GM12864 (cell line): ENCODE measurements at places on chromosomes 1 and 21.

GRCh38 chr1:232344791-232345399, 285.0 kb downstream of the SIPA1L2 start:
- DNase-seq = no peak

DNA sequence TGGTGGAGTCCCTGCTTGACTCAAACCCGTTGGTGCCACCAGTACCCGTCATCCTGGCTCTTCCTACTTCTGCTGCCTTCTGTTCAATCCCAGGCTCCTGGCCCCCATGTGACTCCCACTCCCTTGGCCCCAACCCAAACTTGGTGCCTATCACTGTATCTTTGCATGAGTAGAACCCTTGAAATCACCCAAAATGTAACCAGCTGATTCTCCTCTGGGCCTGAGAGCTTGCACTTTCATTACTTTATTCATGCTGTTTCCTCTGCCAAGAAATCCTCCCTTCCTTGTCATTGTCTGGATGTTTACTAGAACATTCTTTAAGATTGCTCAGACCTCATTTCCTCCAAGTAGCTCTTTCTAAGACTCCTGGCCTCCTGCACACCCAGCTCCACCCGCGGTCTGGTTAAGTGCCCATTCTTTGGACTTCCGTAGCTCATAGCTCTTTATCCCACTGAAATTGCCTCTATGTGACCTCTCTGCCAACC, 15.7 kb downstream of the PTAFR start:
- no peak for DNase-seq

DNA sequence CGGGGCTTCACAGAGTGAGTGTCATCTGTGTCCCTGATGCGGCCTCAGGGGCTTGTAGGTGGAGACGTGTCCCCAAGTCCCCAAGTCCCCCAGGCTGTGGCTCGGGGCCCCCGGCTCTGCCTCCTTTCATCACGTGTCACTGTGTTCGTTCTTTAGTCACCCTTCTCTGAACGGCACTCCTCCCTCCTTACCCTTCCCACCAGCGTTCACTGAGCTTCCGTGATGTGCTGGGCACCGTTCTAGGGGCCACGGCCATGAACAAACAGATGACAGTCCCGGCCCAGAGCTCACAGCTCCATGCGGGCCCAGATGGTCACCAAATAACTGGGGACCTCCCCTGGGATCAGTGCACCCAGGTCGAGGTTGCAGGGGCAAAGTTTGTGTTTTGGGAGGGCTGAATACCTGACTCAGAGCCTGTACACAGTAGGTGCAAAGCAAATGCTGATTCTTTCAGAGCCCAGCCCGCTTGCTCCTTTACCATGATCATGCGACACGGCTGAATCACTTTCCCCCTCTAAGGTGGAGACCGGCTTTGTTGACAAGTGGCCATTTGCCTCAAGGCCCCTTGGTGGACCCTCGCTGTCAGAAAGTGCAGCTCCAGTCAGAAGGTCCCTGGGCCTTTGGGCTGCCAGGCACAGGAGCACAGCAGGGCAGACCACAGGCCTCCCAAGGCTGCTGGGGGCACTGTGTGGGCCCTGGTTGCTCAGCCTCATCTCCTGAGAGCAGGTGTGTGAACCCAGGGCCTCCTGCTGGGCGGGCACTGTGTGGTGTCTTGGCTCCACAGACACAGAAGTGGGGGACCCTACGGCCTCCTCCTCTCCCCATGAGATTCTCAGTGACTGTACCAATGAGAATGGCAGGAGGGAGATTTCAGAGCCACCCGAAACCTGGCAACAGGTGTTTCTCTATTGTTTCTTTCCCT, 592.5 kb downstream of the PTPRU start:
- no peak for DNase-seq

- no peak for DNase-seq
Observed at GRCh38 chr21:36557316-36557715, 77.4 kb upstream of the CLDN14 start.

DNA sequence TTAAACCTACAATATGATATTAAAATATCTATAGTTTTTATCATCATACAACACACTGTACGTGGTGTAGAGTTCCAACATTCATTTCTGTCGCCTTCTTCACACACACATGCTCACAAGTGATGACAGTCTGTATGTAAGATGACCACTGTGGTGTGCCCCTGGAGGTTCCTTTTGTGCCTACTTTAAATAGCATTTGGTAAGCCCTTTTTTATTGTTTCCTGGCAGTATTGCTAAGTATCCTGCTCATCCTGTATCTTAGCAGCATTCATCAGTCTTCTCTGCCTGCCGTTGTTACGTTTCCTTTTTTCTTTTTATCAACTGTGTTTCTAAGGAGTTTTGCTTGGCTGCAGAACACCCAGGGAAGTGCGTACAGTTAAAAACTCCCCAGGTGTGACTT, 231.4 kb downstream of the CHRM3 start:
- DNase-seq = no peak

- no peak for DNase-seq
Observed at GRCh38 chr1:201074018-201074417, 38.2 kb downstream of the CACNA1S start.

- DNase-seq = no peak
Observed at GRCh38 chr1:169802888-169803287, 8.2 kb upstream of the METTL18 start.

- DNase-seq = no peak
Observed at GRCh38 chr1:234597894-234598293, 12.1 kb downstream of the IRF2BP2 start.

- DNase-seq = no peak
Observed at GRCh38 chr1:174982971-174983689, 16.6 kb upstream of the CACYBP start.

DNA sequence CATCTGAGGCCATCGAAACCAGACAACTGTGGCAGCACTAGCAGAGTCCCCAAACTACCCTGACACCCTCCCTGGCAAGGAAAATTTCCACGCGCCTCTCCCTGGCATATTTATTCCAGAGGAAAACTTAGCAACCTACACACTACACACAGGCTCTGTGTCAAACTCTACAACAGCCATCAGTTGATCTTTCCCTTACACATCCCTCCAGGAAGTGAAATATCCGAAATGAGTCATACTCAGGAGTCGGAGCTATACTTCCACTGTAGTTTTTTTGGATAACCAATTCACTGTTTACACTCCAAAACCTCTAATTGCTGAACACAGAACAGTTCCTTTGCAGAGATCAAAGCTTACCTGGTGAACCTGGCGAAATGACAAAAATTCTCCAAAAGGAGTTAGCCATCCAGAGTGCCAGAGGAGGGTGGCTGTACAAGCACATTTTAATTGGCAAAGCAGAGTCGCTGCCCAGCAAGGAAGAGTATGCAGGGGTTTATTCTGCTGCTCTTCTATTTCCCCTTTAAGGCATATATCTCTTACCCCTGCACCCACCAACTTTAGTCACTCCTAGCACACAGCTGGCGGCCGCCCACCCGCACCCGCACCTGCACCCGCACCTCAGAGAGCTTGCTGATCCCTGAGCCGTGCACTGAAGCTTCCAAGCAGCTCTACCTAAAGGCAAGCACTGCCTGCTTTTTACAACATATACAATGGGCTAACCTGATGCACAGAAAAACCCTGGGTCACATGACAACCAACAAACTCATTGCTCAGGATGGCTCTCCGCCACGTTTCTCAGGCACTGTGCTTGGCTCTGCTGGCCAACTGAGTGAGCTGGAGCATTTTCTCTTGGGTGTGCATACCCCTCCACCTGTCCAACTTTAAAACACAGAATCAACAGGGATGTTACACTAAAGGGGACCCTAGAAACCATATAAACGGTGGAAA, 54.9 kb downstream of the CAPZB start:
- no peak for DNase-seq

- no peak for DNase-seq
Observed at GRCh38 chr1:41862384-41863221, 56.1 kb downstream of the HIVEP3 start.

GRCh38 chr1:45172005-45172404, 34.4 kb downstream of the ZSWIM5 start:
- no peak for DNase-seq

DNA sequence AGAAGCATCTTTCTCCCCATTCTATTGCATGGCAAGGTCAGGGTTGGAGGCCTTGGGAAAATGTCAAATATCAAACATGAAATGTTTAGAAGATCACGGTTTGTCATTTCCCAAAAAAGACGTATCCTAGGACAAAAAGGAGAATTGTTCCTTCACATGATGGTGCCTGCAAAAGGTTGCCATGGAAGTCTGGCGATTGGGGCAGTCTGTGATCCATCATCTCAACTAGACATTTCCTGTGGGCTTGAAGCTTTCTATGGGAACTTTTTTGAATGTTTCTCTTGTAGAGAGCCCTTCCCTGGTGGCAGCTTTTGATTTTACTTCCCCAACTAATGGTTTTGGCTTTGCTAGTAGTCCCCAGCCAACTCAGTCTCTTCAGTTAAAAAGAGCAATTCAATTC, 106.3 kb downstream of the TGFB2 start:
- DNase-seq = no peak

GRCh38 chr1:2556678-2557481, 709 bp downstream of the TNFRSF14 start:
- DNase-seq = no peak

DNA sequence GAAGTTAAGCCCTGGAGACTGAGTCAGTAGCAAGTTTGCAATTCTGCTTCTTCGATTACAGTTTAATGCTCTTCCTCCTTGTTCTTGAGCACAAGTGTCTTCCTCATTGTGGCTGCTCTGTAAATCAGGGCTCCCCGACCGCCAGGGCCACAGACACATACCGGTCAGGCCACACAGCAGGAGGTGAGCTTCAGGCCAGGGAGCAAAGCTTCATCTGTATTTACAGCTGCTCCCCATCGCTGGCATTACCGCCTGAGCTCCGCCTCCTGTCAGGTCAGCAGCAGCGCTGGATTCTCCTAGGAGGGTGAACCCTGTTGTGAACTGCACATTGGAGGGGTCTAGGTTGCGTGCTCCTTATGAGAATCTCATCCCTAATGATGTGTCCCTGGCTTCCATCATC, 1.7 kb upstream of the TRAPPC10 start:
- DNase-seq = no peak

- no peak for DNase-seq
Observed at GRCh38 chr1:992362-992761, 7.5 kb downstream of the HES4 start.

- peak; percentile 84 for DNase-seq
Observed at GRCh38 chr1:234926559-234927311, 201.9 kb downstream of the TOMM20 start.

DNA sequence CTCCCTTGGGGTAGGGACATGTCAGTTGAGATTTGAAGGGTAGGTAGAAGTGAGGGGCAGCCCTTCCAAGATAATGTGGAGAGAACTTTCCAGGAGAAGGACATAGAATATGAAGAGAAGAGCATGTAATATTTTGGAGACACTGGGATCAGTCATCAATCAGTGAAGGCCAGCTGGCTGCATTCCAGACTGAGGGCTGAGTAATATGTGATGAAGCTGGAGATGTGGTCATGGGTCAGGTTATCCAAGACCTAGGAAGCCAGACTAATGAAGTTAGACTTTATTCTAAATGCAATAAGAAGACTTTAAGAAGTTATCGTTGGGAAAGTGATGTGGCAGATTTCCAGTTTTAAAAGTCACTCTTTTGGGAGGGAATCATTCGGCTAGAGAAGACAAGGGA, 262.0 kb downstream of the HMCN1 start:
- DNase-seq = no peak

DNA sequence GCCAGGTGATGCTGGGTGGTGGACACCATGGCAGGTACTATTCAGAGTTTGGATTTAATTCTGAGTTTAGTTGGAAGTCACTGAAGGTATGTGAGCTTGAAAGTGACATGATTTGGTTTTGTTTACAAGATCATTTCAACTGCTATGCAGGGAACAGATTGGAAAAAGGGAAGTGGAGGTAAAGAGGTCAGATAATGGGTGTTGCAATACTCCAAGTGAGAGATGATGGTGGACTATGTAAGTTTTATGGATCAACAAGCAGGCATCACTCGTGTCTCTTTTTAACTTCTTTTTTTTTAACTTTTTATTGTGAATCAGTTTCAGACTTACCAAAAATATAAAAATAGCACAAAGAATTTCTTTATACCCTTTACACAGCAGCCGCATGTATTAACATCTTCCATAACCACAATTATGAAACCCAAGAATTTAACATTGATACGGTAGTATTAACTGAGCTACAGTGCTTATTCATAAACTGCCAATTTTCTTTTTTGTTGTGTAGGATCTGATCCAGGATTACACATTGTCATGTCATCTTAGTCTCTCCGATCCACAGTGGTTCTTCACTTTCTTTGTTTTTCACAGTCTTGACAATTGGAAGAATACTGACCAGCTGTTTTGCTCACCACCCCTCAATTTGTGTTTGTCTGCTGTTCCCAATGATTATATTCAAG, 24.9 kb upstream of the NHLH2 start:
- DNase-seq = no peak

- DNase-seq = no peak
Observed at GRCh38 chr1:108505763-108506070, 54.2 kb upstream of the EEIG2 start.

- DNase-seq = no peak
Observed at GRCh38 chr1:99370476-99370875, 106.2 kb downstream of the PLPPR4 start.

- no peak for DNase-seq
Observed at GRCh38 chr1:160346463-160346862, 3.3 kb downstream of the NCSTN start.

DNA sequence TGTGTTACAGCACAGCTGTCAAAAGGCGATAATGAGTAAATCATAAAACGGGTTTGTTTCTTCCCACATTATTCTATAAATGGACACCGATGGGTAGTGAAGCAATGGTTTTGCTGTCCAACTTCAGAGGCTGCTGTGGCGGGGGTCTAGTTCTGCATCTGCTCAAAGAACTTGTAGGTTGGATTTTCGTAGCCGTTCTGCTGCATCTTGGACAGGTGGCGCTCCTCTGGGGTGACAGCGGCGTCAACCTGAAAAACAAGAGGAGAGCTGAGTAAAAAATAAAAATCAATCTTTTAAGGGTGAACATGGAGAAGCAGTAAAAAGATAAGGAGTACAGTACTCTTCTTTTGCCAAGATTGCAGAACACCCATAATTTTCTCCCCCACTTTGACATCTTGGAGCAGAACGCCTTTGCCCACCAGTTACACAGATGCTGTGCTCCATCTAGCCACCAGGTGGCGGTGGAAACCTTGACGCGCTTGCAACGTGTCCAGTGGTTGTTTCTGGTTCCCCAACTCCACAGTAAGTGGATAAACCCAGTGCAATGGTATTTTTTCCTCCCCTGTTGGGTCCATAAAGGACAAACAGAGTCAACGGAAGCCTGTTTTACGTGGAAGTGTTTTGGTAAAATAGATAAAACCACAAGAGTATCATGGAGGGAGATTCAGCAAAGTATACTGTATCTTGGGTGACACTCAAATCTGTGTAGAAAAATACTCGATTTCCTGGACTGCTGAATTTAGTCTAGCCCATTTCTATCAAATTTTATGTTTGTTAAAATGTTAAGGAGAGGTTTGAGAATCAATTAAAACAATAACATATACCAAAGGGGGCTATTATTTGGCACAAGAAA, 147.0 kb downstream of the GABPA start:
- peak; percentile 12 for DNase-seq
